ENCODE measurements at places on chromosomes 1 and 21.

DNA sequence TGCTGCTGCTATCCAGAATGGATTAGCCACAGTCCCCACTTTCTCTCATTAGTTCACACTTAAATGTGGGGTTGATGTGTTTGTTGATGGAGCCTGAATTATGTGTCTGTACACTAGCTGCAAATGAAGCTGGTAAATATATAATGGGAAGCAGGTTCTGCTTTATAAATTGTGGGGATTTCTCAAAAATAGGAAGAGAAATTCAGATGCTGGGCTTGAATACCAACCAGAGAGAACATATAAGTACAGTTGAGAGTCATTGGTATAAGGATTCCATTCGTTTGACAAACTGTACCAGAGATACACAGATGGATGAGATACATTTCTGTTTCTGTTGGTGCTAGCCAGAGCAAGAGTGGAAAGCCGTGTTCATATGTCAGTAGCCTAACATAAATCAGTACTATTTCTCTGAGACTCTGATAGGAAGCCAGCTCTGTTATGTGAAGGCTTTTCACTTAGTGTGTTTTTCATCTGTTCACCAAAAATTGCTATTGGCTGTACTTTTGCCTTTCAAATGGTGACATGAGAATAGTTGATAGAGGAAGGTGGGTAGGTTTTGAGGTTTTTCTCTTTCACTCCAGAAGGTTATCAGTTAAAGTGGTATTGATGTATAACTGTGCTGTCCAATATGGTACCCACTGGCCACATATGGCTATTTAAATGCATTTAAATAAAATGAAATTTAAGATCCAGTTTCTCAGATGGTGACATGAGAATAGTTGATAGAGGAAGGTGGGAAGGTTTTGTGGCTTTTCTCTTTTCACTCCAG, 15.6 kb downstream of the SMG7 start:
- no peak for DNase-seq

GRCh38 chr1:175272361-175272760, 79.8 kb upstream of the KIAA0040 start:
- no peak for DNase-seq

DNA sequence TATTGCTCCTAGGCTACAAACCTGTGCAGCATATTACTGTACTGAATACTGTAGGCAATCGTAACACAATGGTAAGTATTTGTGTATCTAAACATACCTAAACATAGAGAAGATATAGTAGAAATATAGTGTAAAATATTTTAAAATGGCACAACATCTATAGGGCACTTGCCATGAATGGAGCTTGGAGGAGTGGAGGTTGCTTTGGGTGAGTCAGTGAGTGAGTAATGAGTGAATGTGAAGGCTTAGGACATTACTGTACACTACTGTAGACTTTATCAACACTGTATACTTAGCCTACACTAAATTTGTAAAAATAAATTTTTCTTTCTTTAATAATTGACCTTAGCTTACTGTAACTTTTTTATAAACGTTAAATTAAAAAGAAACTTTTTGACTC, 7.9 kb downstream of the LEFTY2 start:
- DNase-seq = no peak

DNA sequence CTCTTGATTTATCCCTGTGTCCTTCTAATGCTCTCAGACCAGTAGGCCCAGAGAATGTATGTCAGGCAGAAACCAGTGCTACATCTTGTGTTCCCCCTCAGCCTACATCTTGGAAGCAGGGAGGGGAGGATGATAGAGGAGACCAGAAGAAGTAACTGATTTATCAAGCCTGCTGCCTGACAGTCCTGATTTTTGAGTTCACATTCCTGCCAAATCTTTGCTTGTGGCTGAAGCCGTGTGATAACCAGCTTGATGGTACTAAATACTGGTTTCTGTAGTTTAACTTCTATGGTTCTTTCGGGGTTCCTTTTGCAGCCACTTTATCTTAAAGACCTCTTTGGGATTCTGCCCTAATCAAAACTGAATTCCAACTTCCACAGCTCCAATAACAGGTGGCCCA, 59.7 kb upstream of the WDR26 start:
- DNase-seq = no peak

- DNase-seq = no peak
Measured at GRCh38 chr1:12014141-12014991, 4.9 kb upstream of the MIIP start.

DNA sequence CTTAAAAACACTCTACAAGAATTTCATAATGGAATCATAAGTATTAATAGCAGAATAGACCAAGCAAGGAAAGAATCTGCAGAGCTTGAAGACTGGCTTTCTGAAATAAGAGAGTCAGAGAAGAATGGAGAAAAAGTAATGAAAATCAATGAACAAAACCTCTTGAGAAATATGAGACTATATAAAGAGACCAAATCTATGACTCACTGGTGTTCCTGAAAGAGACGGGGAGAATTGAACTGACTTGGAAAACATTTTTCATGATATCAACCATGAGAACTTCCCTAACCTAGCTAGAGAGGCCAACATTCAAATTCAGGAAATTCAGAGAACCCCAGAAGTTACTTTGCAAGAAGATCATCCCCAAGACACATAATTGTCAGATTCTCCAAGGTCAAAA, 85.6 kb downstream of the GDAP2 start:
- DNase-seq = no peak

- DNase-seq = no peak
Measured at GRCh38 chr1:30733493-30733892, 10.1 kb upstream of the MATN1 start.

DNA sequence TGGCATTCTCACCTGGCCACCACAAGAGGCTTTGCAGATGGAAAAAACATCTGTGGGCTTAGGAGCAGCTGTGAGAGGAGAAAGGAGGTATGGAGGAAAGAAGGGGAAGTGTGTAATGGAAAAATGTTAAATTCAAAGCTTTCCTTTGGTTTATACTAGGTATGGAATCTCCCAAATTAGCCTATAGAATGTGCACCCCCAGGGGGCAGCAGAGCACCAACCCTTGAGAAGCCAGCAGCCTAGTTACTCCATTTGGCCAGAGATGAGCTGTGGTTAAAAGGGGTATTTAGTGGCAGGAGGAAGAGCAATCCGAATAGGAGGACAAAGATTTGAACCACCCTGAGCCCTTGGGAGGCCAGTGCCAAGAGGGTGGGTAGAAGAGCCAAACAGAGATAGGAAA, 97.5 kb upstream of the CTTNBP2NL start:
- DNase-seq = peak; percentile 21

- DNase-seq = peak; percentile 68
Measured at GRCh38 chr1:206430031-206430983, 40.0 kb upstream of the IKBKE start.

DNA sequence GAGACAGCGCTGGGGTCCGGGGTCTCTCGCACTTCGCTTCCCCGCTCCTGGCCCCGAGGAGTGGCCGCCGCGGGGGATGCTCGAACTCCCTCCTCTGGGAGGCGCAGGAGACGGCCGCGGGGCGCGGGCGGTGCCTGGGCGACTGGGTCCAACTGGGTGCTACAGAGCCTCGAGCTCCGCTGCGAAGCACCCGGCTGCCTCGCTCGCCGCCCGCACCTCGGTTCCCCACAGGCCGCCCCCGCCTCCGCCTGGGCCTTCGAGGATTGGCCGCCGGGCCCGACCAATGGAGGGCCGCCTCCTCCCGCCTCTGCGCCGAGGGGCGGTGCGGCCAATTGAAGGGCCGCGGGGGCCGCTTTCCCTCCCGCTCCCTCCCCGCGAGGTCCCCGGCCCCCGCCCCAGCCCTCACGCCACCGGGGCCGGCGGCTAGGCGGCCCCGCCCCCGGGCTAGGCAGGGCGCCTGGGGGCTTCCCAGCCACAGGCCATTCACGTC, at the start of gene CNN3:
TSS of gene CNN3 (minus strand) at position 196 of the 490 bp plus-strand sequence. CDS start 216 bp downstream, outside the sequence.
- peak; percentile 71 for DNase-seq

- DNase-seq = no peak
Measured at GRCh38 chr1:212433577-212434462, 1.1 kb downstream of the NENF start.

DNA sequence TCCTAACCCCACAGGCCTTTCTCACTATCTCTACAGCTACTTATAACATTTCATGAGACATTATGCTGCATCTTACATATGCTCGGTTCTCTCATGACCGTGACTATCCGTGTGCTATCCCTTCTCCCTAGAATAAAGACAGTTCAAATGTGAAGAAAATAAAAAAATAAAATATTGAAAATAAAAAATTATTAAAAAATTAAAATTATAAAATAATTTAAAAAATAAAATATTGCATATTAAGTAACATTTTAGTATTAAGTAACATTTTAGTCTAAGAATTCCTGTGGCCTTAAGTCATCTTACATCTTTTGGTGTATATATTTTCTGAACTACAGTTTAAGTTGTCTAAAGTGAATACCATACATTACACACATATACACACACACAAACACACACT, 415.5 kb downstream of the DPYD start:
- no peak for DNase-seq

- no peak for DNase-seq
Measured at GRCh38 chr1:31354283-31354682, 18.6 kb downstream of the FABP3 start.

- DNase-seq = no peak
Measured at GRCh38 chr1:71796006-71796405, 486.3 kb downstream of the NEGR1 start.

DNA sequence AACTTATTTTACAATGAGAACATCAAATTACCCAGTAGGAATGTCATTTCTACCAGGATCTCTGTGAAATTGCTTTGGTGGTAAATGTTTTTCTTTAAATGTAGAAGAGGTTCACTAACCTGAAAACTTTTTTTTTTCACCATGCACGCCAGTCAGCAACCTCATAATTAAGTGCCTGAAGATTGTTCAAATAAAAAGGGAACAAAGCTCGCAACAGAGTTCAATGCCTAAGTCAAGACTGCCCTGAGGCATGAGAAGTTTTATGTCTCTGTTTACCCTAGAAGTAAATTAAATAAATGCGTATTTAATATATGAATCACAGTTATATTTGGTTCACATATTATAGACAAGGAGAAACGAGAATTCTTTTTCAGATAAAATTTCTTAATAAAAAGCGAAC, 13.8 kb upstream of the SYDE2 start:
- DNase-seq = no peak

- no peak for DNase-seq
Measured at GRCh38 chr1:30268923-30269666, 454.3 kb downstream of the MATN1 start.

- no peak for DNase-seq
Measured at GRCh38 chr1:40593449-40594186, 62.2 kb downstream of the ZNF684 start.

DNA sequence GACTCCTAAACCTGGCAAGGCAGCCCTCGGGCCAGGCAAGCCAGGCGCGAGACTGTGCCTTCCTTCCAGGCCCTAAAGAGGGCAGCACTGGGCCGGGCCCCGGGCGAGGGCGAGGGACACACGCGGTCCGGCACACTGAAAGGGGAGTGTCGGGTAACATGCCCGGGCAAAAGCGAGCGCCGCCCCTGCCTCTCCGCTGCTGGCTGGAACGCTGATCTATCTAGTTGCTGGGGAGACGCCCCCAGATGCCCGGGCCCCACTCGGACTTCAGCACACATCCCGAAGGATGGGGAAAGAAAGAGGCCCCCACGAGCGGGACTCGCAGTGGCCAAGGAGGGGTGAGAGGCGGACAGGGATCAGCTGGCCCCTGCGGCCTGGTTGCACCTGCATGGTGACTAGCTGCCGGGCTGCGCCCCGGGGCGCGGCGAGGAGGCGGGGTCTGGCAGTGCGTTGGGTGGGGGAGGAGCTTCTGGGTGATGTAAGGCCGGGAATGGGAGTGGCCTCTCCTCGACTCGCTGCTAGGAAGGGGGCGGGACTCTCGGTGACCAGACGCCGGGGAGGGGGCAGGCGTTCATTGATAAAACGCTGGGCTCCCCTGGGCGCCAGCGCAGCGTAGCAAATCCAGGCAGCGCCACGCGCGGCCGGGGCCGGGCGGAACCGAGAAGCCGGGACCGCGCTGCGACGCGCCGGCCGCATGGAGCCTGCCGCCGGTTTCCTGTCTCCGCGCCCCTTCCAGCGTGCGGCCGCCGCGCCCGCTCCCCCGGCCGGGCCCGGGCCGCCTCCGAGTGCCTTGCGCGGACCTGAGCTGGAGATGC, at the start of gene PLK3:
TSS of gene PLK3 (plus strand) at position 608 of the 815 bp plus-strand sequence. CDS start at position 695, 87 bp downstream.
- DNase-seq = peak; percentile 95

GRCh38 chr1:154157520-154158306, 2.8 kb upstream of the NUP210L start:
- no peak for DNase-seq
